LHCN-M2 (cell line): ENCODE measurements at places on chromosomes 13 and 19. TPM values are rescaled to one million over a fixed set of nuclear protein-coding genes. Genes with fewer than 3 reads are reported as not detected.

ACER1 gene
- total RNA-seq: not detected in 2 replicates

- DNase-seq: no peak
Measured at GRCh38 chr19:14545716-14546082, 16.3 kb downstream of the TECR start.

- DNase-seq: no peak
Measured at GRCh38 chr13:59269476-59269875, 894.3 kb downstream of the DIAPH3 start.

GRCh38 chr13:107217251-107217650 is 649.3 kb upstream of the ARGLU1 start:
- DNase-seq: no peak

DNA sequence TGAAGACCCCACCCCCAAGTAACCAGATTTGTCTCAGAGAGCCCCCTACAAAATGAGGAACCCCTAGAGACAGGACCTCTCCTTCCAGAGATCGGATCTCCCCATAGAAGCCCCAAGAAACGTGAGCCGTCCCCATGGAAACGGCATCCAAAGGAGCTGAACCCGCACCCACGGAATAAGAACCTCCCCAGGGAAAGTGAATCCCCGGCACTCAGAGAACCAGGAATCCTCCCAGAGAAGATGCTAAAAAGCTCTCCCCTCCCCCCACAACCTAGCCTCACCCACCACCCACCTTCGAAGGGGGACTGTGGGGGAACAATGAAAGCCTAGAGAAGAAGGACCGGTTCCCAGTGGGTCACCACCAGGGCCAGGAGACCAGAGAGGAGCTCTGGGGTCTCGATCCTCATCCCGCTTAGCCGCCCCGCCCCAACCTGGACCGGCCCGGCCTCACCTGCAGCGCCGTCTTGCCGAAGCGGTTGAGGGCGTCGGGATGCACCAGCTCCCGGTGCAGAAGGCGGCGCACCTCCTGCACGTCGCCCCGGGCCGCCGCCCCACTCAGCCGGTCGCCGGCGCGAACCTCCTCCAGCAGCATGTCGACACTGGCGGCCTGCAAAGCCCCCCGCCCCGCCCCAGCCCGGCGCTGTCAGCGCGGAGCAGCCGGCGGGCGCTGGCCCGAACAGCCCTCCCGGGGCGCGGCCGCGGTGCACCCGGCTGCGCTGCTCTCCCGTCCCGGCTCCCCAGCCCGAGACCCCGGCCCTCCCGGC is 535 bp downstream of the CDKN2D start:
- DNase-seq: no peak

- no peak for DNase-seq
Measured at GRCh38 chr13:45255247-45255987, 54.6 kb upstream of the KCTD4 start.

- peak; percentile 81 for DNase-seq
Measured at GRCh38 chr19:38656171-38656981, 8.9 kb downstream of the ACTN4 start.
